K562 (cell line): ENCODE measurements at places on chromosomes 1 and 21. TPM values are rescaled to one million over a fixed set of nuclear protein-coding genes. Genes with fewer than 3 reads are reported as not detected.

The MCOLN2 gene
- total RNA-seq, result 0.18 and 0.27 TPM in 2 replicates

The NGF gene
- not detected in 2 replicates for total RNA-seq

The ARHGEF16 gene
- total RNA-seq, result 0.98 and 1.2 TPM in 2 replicates

The SLC2A5 gene
- total RNA-seq, result 0.04 TPM in 1 of 2 replicates, not detected in the other

The AIM2 gene
- 0.22 TPM in 1 of 2 replicates, not detected in the other for total RNA-seq

The FCRLA gene
- 0.35 and 0.40 TPM in 2 replicates for total RNA-seq

The HAO2 gene
- not detected in 2 replicates for total RNA-seq

DNA sequence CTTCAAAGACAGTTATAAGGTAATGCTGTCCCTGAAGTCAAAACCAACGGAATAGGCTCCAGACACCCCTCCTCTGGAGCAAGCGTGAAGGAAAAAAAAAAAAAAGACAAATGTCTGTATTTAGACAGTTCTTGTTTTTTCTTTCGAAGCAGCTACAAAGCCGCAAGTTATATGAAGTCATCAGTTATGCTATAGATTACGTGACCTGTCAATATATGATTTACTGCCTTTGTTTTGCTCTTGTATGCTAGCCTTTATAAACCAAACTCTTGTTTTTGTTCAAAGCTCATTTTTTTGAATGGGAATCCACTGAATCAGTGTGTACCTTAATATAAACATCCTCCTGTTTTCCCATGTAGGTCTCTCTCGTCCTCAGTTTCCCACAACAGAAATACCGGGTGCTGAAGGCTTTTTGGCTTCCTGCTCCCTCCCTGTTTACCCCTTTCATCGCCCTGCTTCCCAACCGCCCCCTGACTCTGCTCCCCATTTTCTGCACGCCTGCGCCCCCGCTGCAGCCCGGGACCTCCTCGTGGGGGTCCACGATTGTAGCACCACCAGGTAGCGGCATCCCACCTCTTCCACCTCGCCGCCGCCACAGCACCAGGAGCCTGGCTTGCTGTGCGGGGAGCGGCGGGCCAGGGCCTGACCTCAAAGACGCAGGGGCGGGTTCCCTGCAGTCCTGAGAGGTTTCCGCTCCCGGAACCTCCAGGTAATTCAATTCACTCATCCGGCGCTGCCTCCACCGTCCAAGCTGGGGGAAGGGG, 5.2 kb upstream of the ZNF678 start:
- no peak for DNase-seq
- no peak overlapping the region for H3K27ac ChIP-seq
- no peaks in the 10 kb centered on the region for H3K27me3 ChIP-seq
- no peaks in the 10 kb centered on the region for H3K36me3 ChIP-seq

DNA sequence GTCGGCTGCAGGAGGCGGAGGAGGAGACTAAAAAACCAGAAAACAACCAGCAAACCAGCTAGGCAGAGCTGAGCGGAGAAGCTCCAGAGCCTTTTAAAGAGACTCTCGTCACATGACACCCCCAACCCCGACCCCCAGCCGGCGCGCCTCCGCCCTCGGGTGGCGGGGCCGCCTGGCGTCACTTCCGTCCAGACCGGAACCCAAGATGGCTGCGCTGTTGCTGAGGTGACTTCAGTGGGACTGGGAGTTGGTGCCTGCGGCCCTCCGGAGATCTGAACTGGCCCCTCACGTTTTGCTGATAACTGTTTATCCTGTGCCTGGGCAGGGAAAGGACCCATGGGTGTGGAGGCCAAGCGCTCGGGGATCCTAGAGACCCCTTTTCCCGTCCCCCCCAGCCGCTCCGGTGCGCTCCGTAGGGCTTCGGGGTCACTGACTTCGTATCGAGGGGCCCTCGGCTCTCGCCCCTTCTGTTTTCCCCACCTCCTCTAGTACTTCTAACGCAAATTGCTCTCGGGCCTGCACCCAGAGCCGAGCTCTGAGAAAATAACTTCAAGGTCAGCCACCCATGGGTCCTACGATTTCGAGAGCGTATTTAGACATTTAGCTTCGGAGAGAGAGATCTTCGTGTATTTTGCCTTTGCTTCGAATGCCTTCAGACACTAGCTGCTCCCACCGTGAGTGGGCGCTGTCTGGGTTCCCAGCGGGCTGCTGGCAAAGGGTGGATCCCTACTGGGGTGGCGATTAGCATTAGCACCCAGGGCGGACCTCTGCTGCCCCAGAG, at the start of gene SDHC:
Gene SDHC, plus strand, starts transcription at position 181 of the 781 bp plus-strand sequence. Its CDS starts 25 bp downstream, at position 206.
- H3K4me1 ChIP-seq, result peaks cover 30% of the 10 kb centered on the region
- no peaks in the 10 kb centered on the region for H3K27me3 ChIP-seq
- DNase-seq, result peak; percentile 95
- peak within 1 kb of the TSS; percentile 91 for H3K4me3 ChIP-seq
- peak within 1 kb of the TSS; percentile 98 for H3K27ac ChIP-seq

- DNase-seq, result no peak
- no peaks in the 10 kb centered on the region for H3K36me3 ChIP-seq
- H3K4me3 ChIP-seq, result no peak overlapping the region
- H3K27me3 ChIP-seq, result peaks cover 31% of the 10 kb centered on the region
- H3K27ac ChIP-seq, result no peak overlapping the region
Observed at GRCh38 chr21:44540741-44541288, 820 bp upstream of the KRTAP10-1 start.

GRCh38 chr1:115694805-115695204, 53.0 kb downstream of the VANGL1 start:
- peaks cover 28% of the 10 kb centered on the region; the same call in 2 of the 3 replicates for H3K36me3 ChIP-seq
- no peak overlapping the region for H3K27ac ChIP-seq
- no peaks in the 10 kb centered on the region for H3K27me3 ChIP-seq
- H3K4me3 ChIP-seq, result no peak overlapping the region
- DNase-seq, result no peak
- no peaks in the 10 kb centered on the region for H3K4me1 ChIP-seq

DNA sequence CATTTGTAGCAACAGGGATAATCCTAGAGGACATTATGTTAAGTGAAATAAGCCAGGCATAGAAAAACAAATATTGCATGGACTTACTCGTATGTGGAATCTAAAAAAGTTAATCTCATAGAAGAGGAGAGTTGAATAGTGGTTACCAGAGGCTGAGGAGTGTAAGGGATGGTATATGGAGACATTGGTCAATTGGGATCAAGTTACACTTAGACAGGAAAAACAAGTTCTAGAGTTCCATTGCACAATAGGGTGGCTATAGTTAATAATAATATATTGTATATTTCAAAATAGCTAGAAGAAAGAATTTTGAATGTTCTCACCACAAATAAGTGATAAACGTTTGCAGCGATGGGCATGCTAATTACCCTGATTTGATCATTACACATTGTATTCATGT, 354.6 kb downstream of the SEC16B start:
- no peaks in the 10 kb centered on the region for H3K27me3 ChIP-seq
- DNase-seq, result no peak
- no peaks in the 10 kb centered on the region for H3K4me1 ChIP-seq
- H3K4me3 ChIP-seq, result no peak overlapping the region

GRCh38 chr1:228922722-228923376, 187.6 kb downstream of the RHOU start:
- H3K36me3 ChIP-seq, result no peaks in the 10 kb centered on the region
- H3K4me1 ChIP-seq, result no peaks in the 10 kb centered on the region
- peaks cover 5% of the 10 kb centered on the region for H3K27me3 ChIP-seq
- no peak overlapping the region for H3K27ac ChIP-seq
- no peak for DNase-seq

GRCh38 chr1:17186216-17186909, 18.6 kb upstream of the PADI1 start:
- no peak for DNase-seq
- H3K4me3 ChIP-seq, result no peak overlapping the region
- H3K27ac ChIP-seq, result no peak overlapping the region
- H3K4me1 ChIP-seq, result no peaks in the 10 kb centered on the region; the same call in 2 of the 3 replicates

- no peak overlapping the region for H3K4me3 ChIP-seq
- no peak overlapping the region for H3K27ac ChIP-seq
- no peak for DNase-seq
- H3K36me3 ChIP-seq, result no peaks in the 10 kb centered on the region
- no peaks in the 10 kb centered on the region; the same call in 2 of the 3 replicates for H3K27me3 ChIP-seq
Observed at GRCh38 chr1:36124404-36125128, 456 bp downstream of the COL8A2 start.
